CD4-positive, alpha-beta T cell treated with Interleukin-1 beta for 1 hour (primary cell): ENCODE measurements at places on chromosomes 3 and 15.
A peak's percentile ranks its signal among the peaks of the same experiment; 100 is the strongest.

DNA sequence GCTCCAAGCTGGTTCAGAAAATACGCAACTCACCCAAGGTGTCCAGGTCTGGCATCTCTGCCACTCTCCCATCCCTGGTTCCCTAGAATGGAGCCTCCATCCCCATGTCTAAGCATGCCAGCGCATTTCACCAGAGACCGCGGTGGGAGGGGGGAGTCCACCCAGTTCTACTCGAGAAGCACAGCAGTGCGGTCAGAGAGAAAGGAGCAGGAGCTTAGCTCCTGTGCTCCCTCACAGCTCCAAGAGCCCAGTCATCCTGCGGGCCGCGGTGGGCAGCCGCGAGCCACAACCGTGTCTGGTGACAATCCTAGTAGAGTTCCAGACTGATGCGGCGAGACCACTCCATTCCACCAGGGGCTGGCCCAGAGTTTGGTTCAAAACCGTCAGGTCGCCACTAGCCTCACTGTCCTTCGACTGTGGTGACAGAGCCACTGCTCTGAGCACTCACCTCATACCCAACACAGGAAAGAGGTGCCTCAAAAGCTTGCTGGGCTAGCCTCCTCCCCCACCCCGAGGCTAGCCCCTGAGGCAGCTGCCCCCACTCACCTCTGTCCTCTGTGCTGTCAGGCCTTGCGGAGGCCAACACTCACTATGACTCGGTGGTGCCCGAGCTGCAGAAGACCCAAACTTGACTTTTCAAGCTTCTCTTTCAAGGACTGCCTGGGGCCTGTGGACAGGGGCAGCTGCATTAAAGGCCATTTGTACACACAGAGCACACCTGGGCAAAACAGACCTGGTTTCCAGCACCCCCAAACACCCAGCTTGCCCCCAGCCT lies 185.4 kb downstream of the XXYLT1 start:
- DNase-seq = no peak

- DNase-seq = no peak
These were observed 445.2 kb downstream of the SQOR start for GRCh38 chr15:46080016-46080415.

DNA sequence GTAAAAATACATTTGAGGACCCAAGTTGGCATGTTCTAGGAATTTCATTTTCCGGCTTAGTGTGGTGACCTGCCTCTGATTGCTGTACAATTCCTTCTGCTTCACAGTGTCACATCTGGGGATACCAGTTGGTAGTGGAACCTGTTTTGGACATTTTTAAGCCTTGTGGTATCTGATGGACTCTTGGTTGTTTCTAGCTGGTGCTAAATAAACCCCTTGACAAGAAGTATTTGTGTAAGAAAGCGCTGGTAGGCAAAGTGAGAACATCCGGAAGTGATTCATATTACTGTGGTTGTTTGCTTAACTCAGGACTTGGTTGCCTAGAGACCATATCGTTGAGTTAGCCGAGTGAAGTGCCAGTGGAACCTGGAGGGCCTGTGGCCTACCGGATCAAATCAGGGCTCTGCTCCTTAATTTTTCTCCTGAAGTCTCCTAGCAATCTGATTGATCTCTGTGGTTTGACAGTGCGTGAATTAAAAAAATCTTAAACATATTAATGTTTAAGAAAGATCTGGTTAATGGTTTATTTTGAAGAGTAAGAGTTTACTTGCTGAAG lies 12.8 kb downstream of the IQGAP1 start:
- DNase-seq = peak; percentile 87

DNA sequence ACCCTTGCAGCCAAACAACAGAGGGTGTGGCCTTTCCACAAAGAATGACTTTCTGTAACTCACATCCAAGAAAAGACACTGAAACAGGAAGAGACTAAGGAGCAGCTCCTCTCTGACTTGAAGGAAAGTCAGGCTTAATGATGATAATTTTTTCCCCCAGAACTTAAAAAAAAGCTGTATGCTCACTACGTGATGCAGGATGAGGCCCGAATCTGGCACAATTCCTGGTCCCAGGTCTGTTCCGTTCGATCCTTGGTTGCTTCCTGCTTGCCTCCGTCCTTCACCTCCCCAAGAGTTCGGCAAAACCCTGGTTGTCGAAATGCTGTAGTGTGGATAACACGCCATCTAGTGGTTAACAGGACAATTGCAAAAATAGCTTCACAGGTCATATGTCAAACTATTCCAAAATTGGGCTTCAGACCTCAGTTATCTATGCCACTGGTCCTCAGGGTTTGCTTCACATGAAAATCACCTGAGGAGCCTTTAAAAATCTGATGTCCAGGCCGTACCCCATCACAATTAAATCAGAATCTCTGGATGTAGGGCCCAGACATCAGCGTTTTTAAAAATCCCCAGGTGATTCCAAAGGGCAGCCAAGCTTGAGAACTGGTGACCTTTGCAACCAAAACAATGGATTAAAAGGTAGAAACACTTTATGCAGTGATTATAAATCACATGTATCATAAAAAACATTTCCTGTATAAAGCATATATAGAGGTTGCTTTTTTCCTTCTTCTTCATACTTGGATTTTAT lies 28.1 kb upstream of the SYNM start:
- DNase-seq = peak; percentile 45

- no peak for DNase-seq
These were observed 19.2 kb upstream of the IGF2BP2 start for GRCh38 chr3:185844051-185844450.
